Stimulated activated CD8-positive, alpha-beta memory T cell treated with anti-CD3 and anti-CD28 coated beads, Interleukin-4, amount 100 ng/mL, for 1 hour (primary cell): ENCODE measurements at places on chromosomes 16 and 17.

GRCh38 chr17:68568581-68568980 lies 32.6 kb downstream of the FAM20A start:
- DNase-seq = no peak

DNA sequence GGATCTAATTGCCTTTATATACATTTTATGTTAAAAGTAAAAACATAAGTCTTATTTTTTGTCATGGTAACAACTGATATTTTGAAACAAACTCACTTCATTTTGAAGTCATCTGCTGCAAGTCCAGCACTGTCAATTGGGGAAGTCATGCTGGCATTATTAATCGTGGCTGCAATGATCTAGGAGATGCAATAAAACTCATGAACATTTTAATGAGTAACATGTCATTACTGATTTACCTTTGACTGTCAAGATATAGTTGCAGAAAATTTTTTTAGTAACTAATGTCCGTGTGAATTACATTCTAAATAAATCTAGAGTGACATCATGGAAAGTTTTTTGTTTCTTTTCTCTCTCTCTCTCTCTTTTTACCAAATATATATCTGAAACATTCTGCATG lies 17.3 kb upstream of the KRT24 start:
- DNase-seq = no peak

GRCh38 chr17:33650304-33650703 lies 357.2 kb upstream of the ASIC2 start:
- no peak for DNase-seq

GRCh38 chr16:55982597-55982996 lies 107.4 kb upstream of the CES5A start:
- DNase-seq = no peak

DNA sequence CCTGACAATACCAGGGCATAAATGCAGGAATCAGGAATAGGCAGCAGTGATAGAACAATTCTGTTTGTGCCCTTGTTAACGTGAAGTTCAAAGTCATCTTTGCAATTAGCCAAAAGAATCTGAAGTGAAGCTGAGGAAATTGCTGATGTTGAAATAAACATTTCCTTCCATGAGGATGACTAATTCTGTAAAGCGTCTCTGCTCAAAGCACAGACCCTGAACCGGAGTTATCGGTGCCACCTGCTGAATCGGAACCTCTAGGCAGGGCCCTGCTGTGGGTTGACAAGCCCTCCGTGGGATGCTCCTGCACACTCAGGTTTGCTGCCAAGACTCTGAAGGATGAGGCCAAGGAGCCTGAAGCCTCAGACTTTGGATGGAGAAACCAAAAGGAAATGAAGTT lies 37.0 kb upstream of the CDH1 start:
- DNase-seq = no peak

DNA sequence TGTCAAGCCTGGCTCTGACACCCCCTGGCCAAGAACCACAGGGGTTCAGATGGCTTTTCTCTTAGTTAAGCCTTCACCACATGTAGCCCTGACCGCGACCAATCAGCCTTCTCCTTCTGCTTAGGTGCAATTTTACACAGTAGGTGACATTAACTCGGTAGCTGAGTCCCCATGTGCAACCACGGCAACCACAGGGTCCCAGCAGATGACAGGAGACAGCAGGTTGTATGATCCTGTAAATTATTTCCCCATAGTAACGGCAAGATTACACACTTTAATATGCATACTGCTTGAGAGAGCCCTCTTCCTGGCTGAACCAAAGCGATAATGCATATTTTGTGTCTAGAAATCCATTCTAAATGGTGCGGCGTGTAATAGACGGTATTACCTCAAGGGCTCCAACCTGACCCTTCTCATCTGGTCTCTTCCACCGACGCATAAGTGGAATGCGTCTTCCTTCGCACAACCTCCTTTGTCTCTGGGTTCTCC lies 458.7 kb upstream of the ZFHX3 start:
- no peak for DNase-seq

DNA sequence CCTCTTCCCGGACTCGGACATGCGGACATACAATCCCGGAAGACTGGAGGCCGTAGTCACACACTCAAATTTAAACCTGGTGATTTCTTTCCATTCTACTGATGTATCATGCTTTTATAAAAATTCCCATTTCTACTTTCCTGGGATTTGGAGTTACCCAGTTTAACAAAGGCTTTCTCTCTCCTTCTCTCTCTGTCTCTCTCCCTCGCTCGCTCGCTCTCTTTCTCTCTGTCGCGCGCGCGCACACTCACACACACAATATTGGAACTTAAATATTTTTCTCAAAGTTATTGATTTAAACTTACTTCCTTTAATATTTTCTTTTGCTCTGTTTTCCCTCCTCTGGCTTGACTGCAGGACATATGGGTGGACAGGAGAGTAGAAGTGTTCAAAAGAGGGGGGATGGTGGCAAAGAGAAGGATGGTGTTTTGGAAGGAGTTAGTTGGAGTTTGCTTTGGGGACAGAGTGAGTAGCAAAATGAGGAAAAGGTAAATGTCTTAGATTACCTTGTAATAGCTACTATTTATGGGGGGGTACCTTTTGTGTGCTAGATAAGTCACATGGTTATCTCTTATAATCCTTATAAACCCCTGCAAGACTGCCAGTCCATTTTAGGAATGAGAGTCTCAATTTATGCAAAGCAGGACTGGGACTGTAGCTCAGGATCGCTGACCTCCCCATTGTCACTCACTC lies 878 bp upstream of the TRIM25 start:
- DNase-seq = no peak

- DNase-seq = no peak
These were observed 42.9 kb downstream of the HAPSTR1 start for GRCh38 chr16:9134306-9134705.

GRCh38 chr16:66906916-66907836 lies 11.5 kb downstream of the CDH16 start:
- no peak for DNase-seq

DNA sequence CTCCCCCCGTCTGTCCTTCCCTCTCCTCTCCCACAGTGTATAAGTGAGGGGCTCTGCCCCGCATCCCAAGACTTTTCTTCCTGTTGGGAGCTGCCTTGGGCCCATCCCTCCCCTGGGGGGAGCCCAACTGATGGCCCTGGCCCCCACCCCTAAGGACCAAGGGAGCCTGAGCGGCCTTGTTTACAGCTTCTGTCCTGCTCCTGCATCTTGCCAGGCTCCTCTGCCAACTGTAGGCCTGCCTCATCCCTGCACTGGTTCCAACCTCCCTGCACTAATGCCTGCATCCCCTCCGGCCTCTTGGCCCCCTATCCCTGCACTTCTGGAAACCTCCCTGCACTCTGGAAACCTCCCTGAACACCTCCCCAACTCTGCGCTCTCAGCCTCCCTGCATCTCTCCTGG lies 1.4 kb upstream of the PAGR1 start:
- no peak for DNase-seq

DNA sequence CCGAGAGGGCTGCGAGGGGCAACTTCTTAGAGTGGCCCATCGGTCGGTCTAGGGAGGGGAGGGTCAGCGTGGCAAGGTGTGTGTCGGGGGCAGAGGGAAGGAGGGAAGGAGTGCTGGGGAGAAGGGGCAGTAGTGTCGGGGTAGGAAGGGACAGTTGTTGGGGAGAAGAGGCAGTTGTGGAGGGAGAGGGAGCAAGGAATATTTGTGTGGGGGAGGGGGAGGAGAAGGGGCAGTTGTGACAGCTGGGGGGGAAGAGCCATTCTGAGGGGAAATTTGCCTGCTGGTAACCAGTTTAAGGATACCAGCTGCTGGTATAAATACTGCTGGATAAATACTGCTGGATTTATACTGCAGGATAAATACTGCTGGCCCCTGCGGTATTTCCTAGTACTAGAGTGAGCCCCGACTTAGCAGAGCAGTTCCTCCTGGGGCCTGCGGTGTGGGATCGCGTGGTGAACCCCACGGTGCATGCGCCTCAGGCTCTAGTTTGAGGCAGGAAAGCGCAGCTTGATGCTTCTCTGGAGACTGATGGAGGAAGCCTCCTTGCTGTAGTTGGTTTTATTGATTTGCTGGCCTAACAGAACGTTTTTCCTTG lies 309 bp downstream of the DNAH2 start:
- peak; percentile 7 for DNase-seq

GRCh38 chr16:75096656-75097055 lies 19.9 kb downstream of the LDHD start:
- DNase-seq = no peak
